ENCODE measurements at places on chromosomes 2 and 18.

GRCh38 chr2:147232225-147232669 lies 612.6 kb upstream of the ACVR2A start:
- H3K27ac ChIP-seq, result no peak overlapping the region
- DNase-seq, result no peak
- no peaks in the 10 kb centered on the region for H3K4me1 ChIP-seq
- no peaks in the 10 kb centered on the region for H3K36me3 ChIP-seq
- no peaks in the 10 kb centered on the region for H3K27me3 ChIP-seq

- no peak for DNase-seq
- H3K27ac ChIP-seq, result no peak overlapping the region
- H3K4me1 ChIP-seq, result no peaks in the 10 kb centered on the region
- H3K27me3 ChIP-seq, result no peaks in the 10 kb centered on the region
- no peak overlapping the region for H3K4me3 ChIP-seq
These were observed 145.4 kb upstream of the RIOK3 start for GRCh38 chr18:23307567-23308295.

DNA sequence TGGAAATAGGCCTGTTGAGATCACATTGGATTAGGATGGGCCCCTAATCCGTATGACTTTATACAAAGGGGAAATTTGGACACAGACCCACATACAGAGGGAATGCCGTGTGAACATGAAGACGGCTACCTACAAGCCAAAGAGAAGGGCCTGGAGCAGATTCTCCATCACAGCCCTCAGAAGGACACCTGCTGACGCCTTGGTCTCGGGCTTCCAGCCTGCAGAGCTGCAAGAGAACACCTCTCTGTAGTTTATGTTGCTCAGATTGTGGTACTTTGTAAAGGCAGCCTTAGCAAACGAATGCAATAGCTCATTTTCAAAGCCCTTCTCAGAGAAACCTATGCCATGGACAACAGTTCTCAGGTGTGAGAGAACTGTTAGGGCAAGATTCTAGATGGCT lies 86.1 kb downstream of the LONRF2 start:
- no peak for DNase-seq
- no peaks in the 10 kb centered on the region for H3K27me3 ChIP-seq
- H3K4me3 ChIP-seq, result no peak overlapping the region
- no peak overlapping the region for H3K27ac ChIP-seq
- no peaks in the 10 kb centered on the region for H3K4me1 ChIP-seq

GRCh38 chr2:145197944-145198343 lies 678.0 kb upstream of the ZEB2 start:
- H3K4me3 ChIP-seq, result no peak overlapping the region
- no peaks in the 10 kb centered on the region for H3K4me1 ChIP-seq
- DNase-seq, result no peak
- H3K27me3 ChIP-seq, result no peaks in the 10 kb centered on the region

DNA sequence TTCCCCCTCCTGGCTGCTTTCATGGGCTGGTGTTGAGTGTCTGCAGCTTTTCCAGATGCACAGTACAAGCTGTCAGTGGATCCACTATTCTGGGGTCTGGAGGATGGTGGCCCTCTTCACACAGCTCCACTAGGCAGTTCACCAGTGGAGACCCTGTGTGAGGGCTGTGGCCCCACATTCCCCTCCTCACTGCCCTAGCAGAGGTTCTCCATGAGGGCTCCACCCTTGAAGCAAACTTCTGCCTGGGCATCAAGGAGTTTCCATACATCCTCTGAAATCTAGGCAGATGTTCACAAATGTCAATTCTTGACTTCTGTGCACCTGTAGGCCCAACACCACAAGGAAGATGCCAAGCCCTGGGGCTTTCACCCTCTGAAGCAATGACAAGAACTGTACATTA lies 1386.2 kb upstream of the ACVR2A start:
- no peak overlapping the region for H3K4me3 ChIP-seq
- no peaks in the 10 kb centered on the region for H3K4me1 ChIP-seq

- no peaks in the 10 kb centered on the region for H3K4me1 ChIP-seq
- H3K27me3 ChIP-seq, result no peaks in the 10 kb centered on the region
- DNase-seq, result no peak
- no peak overlapping the region for H3K27ac ChIP-seq
- no peaks in the 10 kb centered on the region for H3K36me3 ChIP-seq
These were observed 367.7 kb upstream of the NETO1 start for GRCh38 chr18:73235491-73235890.

GRCh38 chr2:135728064-135728743 lies 13.5 kb upstream of the UBXN4 start:
- H3K27ac ChIP-seq, result no peak overlapping the region
- no peaks in the 10 kb centered on the region for H3K4me1 ChIP-seq
- H3K36me3 ChIP-seq, result no peaks in the 10 kb centered on the region

GRCh38 chr18:62045316-62045715 lies 141.5 kb downstream of the PIGN start:
- no peaks in the 10 kb centered on the region for H3K27me3 ChIP-seq
- H3K27ac ChIP-seq, result no peak overlapping the region
- no peaks in the 10 kb centered on the region for H3K36me3 ChIP-seq
- H3K4me1 ChIP-seq, result no peaks in the 10 kb centered on the region
- DNase-seq, result no peak

DNA sequence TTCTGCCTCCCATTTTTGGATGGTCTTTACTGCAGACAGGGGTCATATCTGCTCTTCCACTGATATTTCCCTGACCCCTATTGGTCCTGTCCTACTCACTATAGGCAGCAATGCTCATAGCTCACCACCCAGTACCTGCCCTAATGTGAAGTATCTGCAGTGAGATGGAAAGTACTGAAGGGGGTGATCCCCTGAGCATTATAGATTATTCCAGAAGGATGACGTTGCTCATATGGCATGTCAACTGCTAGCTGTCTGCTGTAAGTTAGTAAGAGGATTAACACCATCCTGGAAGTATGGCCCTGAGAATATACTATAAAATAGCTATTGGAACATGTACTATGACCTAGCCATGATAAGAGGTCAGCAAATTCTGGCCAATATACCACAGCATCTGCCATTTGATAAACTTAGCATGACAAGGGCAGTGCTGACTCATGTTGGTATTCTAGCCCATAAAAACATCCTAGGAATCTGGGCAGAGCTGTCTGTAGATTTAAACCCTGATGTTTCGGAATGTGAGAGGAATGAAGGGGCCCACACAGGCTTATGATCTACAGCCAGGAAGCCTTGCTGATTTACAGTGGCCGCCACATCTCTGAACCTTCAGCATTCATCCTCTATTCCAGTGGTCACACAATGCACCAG lies 451.4 kb downstream of the TNS1 start:
- no peak overlapping the region for H3K4me3 ChIP-seq
- no peaks in the 10 kb centered on the region for H3K4me1 ChIP-seq
- DNase-seq, result no peak
- H3K27me3 ChIP-seq, result no peaks in the 10 kb centered on the region
- H3K36me3 ChIP-seq, result no peaks in the 10 kb centered on the region
- H3K27ac ChIP-seq, result no peak overlapping the region

GRCh38 chr18:35061336-35061735 lies 20.1 kb downstream of the MAPRE2 start:
- H3K36me3 ChIP-seq, result no peaks in the 10 kb centered on the region

DNA sequence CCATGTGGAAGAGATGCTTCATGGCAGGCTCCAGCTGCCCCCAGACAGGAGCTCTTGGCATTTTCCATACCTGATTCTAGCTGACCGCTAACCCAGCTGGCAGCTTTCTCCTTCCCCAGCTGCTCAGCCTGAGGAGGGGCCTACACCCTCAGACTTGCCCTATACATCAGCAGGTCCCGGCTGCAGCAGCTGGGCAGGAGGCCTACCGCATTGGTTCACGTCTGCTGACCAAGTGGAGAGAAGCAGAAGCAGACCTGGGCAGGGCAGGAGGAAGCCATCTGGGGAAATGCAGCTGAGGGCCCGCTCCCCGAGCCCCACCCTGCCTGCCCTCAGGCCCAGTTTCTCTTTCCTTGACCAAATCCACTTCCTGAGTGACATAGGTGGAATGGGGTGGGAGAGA lies 50.7 kb downstream of the LBH start:
- H3K4me3 ChIP-seq, result no peak overlapping the region
- H3K27ac ChIP-seq, result no peak overlapping the region
- H3K36me3 ChIP-seq, result no peaks in the 10 kb centered on the region
- no peaks in the 10 kb centered on the region for H3K27me3 ChIP-seq
- no peaks in the 10 kb centered on the region for H3K4me1 ChIP-seq

GRCh38 chr18:40653682-40654081 lies 1301.4 kb upstream of the PIK3C3 start:
- no peak overlapping the region for H3K27ac ChIP-seq
- H3K4me1 ChIP-seq, result no peaks in the 10 kb centered on the region
- no peak overlapping the region for H3K4me3 ChIP-seq
- H3K27me3 ChIP-seq, result no peaks in the 10 kb centered on the region
- H3K36me3 ChIP-seq, result no peaks in the 10 kb centered on the region

GRCh38 chr18:62788876-62789275 lies 73.5 kb downstream of the PHLPP1 start:
- H3K36me3 ChIP-seq, result no peaks in the 10 kb centered on the region
- no peak overlapping the region for H3K4me3 ChIP-seq
- no peak overlapping the region for H3K27ac ChIP-seq

GRCh38 chr2:134086594-134087219 lies 167.2 kb upstream of the MGAT5 start:
- no peak for DNase-seq
- H3K27me3 ChIP-seq, result no peaks in the 10 kb centered on the region
- H3K4me3 ChIP-seq, result no peak overlapping the region
- no peaks in the 10 kb centered on the region for H3K36me3 ChIP-seq

- no peaks in the 10 kb centered on the region for H3K27me3 ChIP-seq
- H3K4me3 ChIP-seq, result no peak overlapping the region
- DNase-seq, result peak; percentile 25
- no peak overlapping the region for H3K27ac ChIP-seq
These were observed 238.8 kb downstream of the ZNF407 start for GRCh38 chr18:74836296-74837139.

DNA sequence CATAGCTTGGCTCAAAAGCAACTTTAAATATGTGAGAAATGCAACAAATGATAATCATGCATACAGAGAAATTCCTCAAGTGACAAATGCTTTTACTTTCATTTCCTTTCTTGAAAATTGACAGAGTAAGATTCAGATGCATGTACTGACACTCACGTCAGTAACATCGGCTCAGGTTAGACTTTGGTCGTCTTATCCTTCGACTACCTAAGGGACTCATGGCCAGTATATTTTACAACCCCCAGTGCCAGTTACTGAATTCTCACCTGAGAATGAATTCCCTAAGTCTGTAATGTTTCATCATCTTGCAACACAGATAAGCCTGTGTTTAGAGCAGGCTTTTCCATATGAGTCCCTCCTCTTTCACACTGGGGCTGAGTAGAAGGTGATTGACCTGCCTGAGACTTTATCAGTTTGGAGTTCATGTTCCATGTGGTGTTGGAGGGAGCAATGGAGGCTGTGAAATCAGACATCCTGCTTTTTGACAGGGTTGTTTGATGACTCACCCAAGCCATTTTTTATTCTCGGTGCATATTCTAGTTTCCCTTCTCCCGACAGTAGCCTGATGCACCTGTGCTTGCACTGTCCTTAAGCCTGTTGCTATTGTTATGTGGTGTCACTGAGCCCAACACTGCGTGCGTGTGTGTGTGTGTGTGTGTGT lies 30.5 kb upstream of the ATP8B1 start:
- H3K36me3 ChIP-seq, result no peaks in the 10 kb centered on the region
- H3K27me3 ChIP-seq, result no peaks in the 10 kb centered on the region
- no peak overlapping the region for H3K27ac ChIP-seq
- H3K4me3 ChIP-seq, result no peak overlapping the region

- H3K27me3 ChIP-seq, result no peaks in the 10 kb centered on the region
- H3K4me1 ChIP-seq, result no peaks in the 10 kb centered on the region
- H3K27ac ChIP-seq, result no peak overlapping the region
- no peaks in the 10 kb centered on the region for H3K36me3 ChIP-seq
These were observed 50.3 kb upstream of the APCDD1 start for GRCh38 chr18:10404168-10404567.

GRCh38 chr2:28583899-28584553 lies 88.2 kb downstream of the PLB1 start:
- peak; percentile 58 for DNase-seq
- no peak overlapping the region for H3K27ac ChIP-seq
- no peaks in the 10 kb centered on the region for H3K27me3 ChIP-seq
- H3K4me3 ChIP-seq, result no peak overlapping the region

DNA sequence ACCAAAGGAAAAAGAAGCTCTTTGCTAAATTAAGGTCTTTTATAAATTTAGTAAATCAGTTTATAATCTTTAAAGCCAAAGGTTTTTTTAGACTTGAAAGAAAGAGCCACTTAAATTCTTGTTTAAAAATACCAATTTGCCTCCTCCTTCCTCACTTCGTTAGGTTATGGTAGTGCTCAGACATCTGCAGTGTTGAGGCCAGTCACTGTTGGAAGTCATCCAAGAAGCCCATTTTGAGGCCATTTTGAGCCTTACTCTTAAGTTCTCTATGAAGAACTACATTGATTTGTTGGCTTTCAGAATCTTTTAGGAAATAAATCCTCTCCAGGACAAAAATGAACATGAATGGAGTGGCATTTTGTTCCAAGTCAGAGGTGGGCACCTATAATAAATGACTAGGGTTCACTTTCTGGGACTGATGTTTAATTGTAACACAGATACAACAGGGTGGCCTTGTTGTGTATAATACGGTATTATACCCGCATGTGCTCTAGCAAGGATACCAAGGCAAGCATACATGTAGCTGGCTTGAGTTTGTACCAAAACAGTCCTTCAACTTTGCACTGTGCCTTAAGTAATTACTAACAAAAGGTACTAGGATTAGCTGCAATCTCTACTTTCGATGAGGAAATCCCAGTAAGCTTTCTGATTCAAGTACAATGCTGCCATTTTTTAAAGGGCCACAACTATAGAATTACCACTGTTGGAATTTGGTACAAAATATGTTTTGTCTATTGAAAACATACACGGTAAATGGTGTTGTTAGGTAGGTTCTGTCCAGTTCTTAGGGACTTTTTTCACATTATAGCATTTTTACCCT lies 22.8 kb downstream of the SLC66A3 start:
- no peak for DNase-seq
- H3K36me3 ChIP-seq, result no peaks in the 10 kb centered on the region
- H3K27me3 ChIP-seq, result no peaks in the 10 kb centered on the region
- H3K4me1 ChIP-seq, result no peaks in the 10 kb centered on the region

DNA sequence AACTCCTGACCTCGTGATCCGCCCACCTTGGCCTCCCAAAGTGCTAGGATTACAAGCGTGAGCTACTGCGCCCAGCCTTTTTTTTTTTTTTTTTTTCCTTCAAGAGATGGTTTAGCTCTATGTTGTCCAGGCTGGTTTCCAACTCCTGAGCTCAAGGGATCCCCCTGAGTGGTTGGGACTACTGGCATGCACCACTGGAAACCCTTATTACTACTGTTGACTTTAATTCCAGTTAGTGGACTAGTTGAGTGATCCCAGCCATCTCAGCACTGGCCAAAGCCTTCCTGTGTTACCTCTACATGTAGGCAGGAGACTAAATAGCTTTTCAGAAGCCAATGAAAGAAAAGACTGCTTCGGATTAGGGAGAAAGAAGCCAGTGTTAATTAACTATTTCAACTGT lies 8.1 kb upstream of the SSB start:
- no peak for DNase-seq
- no peak overlapping the region for H3K4me3 ChIP-seq
- H3K27ac ChIP-seq, result no peak overlapping the region
- no peaks in the 10 kb centered on the region for H3K4me1 ChIP-seq
- H3K27me3 ChIP-seq, result no peaks in the 10 kb centered on the region
- H3K36me3 ChIP-seq, result no peaks in the 10 kb centered on the region
